NCI-H510A treated with DMSO at 0.1 percent for 48 hours (cell line): ENCODE measurements at places on chromosomes 3 and 15.

- peak; percentile 16 for DNase-seq
Measured at GRCh38 chr15:29677871-29678461, 144.3 kb downstream of the TJP1 start.

GRCh38 chr3:177979703-177980102 is 556.5 kb upstream of the KCNMB2 start:
- no peak for DNase-seq

DNA sequence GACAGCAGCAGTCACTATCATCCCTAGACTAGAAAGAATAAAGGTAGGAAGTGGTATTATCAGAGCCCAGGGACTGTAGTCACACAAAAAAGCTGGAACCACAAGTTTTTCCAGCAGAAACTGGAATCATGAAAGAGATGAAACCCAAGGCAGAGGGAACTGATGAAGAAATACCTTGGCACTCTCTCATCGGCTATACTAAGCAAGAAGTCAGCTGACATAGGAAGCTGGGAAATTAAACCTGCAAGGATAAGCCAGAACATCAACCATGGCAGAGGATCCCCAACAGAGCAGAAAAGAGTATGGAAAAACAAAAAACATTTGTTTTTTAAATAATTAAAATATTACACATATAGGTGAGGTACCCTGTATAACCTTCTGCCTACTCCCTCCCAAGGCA is 86.5 kb downstream of the AQR start:
- no peak for DNase-seq

DNA sequence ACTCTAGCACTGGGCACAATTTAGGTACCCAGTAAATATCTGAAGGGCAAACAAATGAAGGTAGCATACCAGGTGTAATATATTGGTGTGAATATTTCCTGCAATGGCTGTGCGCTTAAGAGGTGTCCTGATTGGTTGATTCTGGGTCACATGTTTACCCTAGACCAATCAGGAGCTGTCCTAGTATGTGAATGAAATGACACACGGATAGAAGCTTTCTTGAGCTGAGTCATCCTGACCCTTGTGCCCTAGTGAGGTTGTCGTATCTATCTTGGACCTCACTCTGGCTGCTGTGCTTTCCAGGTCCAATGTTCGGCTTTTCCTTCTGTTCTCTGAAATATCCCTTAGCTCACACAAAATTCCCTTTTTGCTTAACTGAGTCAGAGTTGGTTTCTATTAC is 58.1 kb upstream of the FOXP1 start:
- DNase-seq, result no peak

DNA sequence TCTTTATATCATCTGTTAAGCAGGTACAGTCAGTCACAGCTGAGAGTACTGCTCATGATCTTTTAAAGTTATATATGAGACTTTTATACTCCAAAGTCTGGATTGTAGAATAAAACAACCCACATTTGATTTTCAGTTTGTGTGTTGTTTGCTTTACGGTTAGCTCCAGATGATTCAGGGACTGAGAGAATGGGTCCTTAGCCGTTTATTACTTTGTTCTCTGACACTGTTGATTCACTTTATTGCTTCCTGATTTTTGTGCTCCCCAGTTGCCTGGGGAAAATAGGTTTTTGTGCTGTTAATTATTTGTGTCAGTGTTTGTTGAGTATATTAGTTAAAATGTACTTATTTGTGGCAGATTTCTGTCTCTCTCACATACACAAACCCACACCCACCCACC is 8.6 kb upstream of the EBLN2 start:
- no peak for DNase-seq

- no peak for DNase-seq
Measured at GRCh38 chr3:168583977-168584376, 488.3 kb upstream of the GOLIM4 start.

GRCh38 chr3:128712848-128713247 is 13.1 kb upstream of the RAB7A start:
- DNase-seq, result no peak

DNA sequence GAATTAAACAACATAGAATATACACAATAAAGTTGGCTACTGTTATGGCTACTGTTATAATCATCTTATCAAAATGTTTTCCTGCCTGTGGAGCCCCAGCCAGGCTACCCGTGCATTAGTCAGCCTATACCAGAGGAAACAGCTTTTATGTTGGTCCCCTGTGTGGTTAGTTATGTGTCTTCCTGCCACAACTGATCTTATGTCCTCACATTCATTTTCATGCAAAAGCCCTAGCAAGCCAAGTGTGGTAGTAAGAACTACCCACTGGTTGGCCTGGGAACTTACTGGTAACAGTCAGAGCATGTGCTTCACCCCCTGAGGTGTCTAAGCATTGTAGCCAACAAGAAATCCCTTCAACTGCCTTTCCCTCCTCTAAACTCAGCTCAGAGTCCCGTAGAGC is 21.8 kb downstream of the MGLL start:
- DNase-seq, result no peak

DNA sequence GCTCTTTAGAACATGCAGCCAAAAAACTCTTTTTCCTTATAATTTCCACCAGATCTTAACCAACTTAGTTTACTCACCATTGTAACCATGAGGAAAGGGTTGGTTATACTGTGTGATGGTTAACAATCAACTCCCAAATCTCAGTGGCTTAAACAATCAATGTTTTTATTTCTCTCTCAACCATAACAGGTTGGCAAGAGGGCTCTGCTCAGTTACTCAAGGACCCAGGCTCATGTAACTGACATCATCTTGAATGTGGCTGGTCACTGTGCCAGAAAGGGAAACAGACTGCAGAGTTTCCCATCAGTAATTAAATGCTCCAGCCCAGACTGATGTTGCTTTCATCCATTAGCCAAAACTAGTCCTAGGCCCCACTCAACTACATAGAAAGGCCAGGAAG is 69.0 kb downstream of the ANKRD28 start:
- DNase-seq, result no peak

- no peak for DNase-seq
Measured at GRCh38 chr3:115321400-115321805, 174.3 kb upstream of the ZBTB20 start.

- no peak for DNase-seq
Measured at GRCh38 chr3:188327433-188327832, 173.5 kb downstream of the LPP start.

GRCh38 chr3:187831125-187832051 is 86.1 kb upstream of the BCL6 start:
- DNase-seq, result no peak

DNA sequence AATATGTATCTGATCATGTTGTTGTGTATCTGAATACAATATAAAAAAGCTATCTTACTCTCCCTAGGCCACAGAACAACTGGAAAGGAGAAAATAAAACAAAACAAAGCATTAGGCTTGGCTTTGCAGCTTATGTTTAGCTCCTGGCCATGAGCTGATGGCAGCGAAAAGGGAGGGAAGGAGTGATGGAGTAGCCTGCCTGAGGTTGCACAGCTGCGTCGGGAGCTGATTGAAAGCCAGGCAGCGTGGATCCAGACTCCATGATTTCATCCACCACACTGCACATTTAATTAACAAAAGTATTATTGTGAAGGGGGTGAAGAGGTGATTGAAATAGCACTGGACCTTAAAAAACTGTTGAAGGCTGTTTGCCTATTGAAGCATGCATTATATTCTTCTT is 212.2 kb downstream of the GABRG3 start:
- peak; percentile 67 for DNase-seq

DNA sequence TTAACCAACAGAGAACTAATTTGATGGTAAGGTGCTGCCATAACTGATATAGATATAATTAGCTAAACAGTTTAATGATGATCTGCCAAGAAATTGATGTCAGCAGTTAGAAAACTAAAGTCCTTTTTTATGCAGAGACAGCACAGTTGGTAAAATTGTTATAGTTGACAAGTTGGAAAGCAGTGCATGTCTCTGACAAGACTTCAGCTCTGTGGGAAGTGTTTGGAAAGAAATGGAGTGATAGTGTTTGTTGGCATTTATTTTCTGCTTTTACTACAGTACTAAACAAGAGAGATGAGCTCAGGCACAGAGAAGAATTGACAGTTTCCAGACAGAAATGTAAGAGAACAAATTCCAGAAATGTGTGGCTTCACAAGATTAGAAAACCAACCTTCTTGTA is 523.5 kb upstream of the BCHE start:
- DNase-seq, result no peak

DNA sequence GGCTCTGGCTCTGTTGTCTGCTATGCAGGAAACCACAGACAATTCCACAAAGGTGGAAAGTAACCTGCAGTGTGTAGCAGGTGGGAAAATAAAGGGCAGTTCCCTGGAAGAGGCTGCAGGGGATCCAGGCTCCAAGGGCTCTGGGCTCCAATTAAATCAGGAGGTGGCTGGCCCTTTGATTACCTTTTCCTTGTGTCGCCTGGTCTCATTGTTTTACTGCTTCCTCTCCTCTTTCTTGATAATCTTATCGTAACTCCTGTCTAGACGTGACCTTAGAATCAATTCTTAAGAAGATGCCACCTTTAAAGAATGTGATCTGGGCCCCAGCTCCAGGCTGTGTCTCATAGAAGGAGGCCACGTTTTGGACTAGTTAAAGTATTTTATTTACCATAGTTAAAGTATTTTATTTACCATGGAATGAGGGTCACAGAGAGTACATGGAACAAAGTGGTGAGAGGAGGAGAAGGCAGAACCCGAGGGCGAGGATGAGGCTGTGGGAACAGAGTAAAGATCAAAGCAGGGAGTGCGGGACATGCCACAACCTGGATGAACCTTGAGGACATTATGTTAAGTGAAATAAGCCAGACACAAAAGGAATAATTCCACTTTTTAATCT is 237.5 kb upstream of the STT3B start:
- no peak for DNase-seq

- no peak for DNase-seq
Measured at GRCh38 chr3:151722856-151723255, 10.9 kb upstream of the AADACL2 start.

DNA sequence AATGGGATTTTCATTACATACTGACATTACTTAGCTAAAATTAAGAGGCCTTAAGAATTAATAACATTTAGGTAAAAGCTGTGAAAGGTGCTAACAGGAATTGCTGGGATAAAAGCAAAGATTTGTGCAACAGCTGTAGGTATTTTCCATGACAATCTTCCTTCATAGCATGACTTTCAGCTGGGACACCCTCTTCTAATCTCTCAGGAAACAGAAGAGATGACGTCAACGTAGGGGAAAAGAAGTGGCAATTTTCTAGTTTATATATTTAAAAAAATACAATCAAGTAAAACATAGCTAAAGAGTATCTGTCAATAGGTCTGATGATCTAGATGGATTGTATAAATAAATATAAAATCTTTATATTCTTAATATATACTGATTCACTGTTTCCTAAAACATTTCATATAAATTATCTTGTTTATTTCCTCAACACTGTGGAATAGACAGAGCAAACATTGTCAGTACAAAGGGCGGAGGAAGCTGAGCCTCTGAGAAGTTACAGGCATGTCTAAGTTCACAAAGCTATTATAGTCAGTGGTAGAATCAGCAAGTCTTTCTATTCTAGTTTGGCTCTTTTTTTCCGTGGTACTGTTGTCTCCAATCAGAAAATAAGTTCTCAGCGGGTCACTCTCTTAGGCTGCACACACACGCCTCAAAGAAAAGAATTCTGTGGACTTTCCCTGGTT is 217.0 kb downstream of the P3H2 start:
- no peak for DNase-seq

GRCh38 chr3:62622553-62623174 is 249.3 kb upstream of the FEZF2 start:
- DNase-seq, result peak; percentile 62
